Central memory CD8-positive, alpha-beta T cell (primary cell): ENCODE measurements at places on chromosomes 3 and 15.
A peak's percentile ranks its signal among the peaks of the same experiment; 100 is the strongest.

- no peaks in the 10 kb centered on the region for H3K27me3 ChIP-seq
- no peak for DNase-seq
- H3K4me1 ChIP-seq: peaks cover 14% of the 10 kb centered on the region
- no peak overlapping the region for H3K27ac ChIP-seq
Measured at GRCh38 chr3:56932866-56933265, 127.6 kb upstream of the SPATA12 start.

DNA sequence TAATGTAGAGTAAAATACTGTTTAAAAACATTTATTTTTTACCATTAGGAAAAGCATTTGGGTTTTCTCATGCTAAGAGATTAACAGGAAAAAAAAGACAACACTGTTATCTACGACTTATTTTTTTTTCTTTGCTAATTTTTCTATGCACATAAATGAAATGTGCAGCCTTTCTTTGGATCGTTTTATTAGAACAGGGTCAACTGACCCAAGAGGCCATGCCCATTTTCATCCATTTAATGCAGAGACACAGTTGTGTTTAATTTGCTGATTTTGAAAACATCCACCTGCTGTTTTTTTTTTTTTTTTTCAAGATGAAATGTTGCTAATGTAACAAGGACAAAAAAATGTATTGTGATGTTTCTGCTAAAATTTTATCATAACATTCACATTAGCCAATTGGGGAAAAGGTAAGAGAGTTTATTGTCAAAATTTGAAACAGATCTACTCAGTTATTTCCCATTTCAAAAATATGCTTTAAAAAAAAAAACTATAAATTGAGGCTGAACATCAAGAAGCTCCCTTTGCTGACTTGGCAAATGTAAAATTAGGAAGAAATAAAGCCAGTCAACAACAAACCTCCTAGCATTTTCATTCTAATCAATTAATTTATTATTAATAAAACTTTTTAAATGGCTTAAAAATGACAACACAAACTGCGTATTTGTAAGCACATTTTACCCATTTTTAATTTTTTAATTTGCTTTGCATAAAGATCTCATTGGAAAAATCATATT, 485.2 kb downstream of the ROBO2 start:
- no peaks in the 10 kb centered on the region for H3K4me1 ChIP-seq
- H3K36me3 ChIP-seq: no peaks in the 10 kb centered on the region
- no peak overlapping the region for H3K4me3 ChIP-seq
- no peak overlapping the region for H3K27ac ChIP-seq

DNA sequence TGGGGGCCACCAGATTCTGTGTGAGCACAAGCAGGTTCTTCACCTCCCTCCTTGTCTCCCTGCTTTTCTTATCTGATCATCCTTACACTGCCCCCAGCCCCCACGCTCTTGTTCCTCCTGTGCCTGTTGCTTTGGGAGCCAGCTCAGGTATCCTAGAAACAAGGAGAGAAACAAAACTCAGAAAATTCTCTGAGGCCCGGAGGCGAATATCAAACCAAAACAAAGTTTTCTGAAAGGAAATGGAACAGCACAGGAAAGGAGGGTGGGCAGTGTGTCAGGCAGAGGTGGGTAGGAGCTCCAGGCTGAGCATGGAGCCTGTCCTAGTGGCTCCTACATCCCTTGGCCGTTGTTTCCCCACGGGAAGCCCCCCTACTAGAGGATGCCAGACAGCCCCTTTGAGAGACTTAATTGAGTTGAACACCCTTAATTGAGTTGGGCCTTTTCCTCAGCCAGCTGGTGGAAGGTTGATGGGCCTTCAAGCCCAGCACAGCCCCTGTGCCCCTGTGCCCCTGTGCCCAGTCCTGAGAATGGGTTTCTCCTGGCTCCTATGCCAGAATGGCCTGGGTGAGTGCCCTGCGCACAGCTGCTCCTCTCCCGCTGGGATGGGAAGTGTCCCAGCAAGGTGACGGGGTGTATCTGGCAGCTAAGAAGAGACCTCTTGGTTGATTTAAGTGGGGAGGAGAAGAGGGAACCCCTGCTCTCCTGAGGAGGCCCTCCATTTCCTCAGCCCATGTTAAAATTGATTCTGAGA, 22.8 kb upstream of the JMJD7 start:
- H3K27ac ChIP-seq: no peak overlapping the region
- H3K36me3 ChIP-seq: peaks cover 9% of the 10 kb centered on the region
- peaks cover 8% of the 10 kb centered on the region for H3K4me1 ChIP-seq
- no peaks in the 10 kb centered on the region for H3K27me3 ChIP-seq
- no peak for DNase-seq

GRCh38 chr15:74631408-74631807, 15.8 kb downstream of the CLK3 start:
- peaks cover 7% of the 10 kb centered on the region for H3K4me1 ChIP-seq
- DNase-seq: no peak
- H3K36me3 ChIP-seq: peaks cover 27% of the 10 kb centered on the region
- H3K27me3 ChIP-seq: no peaks in the 10 kb centered on the region
- no peak overlapping the region for H3K27ac ChIP-seq

DNA sequence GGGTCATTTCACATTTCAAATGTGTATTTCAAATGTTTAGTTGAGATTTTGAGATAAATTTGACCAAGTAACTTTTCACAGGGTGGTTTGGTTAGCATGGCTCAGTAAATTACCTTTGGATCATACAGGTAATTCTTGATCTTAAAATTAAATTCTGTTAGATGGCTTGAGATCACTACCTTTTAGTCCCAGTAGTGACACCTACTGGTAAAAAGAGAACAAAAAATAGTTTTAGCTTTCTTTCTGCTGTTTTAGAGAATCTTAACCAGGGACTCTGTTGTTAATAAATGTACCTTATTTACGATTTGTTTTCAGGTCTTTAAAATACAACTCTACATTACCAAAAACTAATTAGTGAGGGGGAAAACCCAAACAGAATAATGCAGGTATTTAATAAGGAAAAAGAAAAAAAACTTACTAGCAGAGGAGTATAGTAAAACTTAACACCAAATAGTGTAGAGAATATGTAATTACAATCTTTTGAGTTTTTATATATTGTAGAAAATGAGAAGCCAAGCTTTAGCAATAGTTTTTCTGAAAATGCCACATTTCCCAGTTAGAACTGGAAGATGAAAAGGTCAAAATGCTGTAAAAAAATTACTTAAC, 620.3 kb upstream of the AGTR1 start:
- no peak overlapping the region for H3K27ac ChIP-seq
- no peaks in the 10 kb centered on the region for H3K27me3 ChIP-seq
- no peaks in the 10 kb centered on the region for H3K4me1 ChIP-seq
- H3K4me3 ChIP-seq: no peak overlapping the region

- H3K36me3 ChIP-seq: peaks cover 36% of the 10 kb centered on the region
- H3K4me1 ChIP-seq: no peaks in the 10 kb centered on the region
- no peak overlapping the region for H3K4me3 ChIP-seq
- DNase-seq: no peak
Measured at GRCh38 chr3:48747706-48748105, 30.7 kb upstream of the IP6K2 start.

- H3K4me3 ChIP-seq: peak overlapping the region; percentile 88
- H3K27me3 ChIP-seq: no peaks in the 10 kb centered on the region
- peaks cover 42% of the 10 kb centered on the region for H3K4me1 ChIP-seq
- DNase-seq: peak; percentile 23
- peak overlapping the region; percentile 78 for H3K27ac ChIP-seq
Measured at GRCh38 chr3:72997421-72997961, 880 bp downstream of the PPP4R2 start.

DNA sequence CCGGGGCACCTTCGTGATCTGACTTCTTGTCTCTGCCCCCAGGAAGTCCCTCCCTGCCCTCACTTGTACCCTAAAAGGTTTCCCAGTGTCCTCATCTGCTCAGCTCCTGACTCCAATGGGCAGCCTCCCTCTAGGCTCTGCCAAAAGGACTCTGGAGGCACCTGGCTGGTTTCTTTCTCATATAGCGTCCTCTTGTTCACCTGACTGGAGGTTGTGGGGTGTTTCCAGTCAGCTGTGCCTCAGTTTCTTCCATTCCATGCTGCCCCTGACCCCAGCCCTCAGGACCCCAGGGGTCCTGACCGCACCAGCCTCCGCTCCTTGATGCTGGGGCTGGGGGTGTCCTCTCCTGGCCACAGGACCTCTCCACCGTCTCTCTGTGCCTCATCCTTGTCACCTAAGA, 2.5 kb downstream of the PRR23E start:
- peaks cover 72% of the 10 kb centered on the region for H3K27me3 ChIP-seq
- no peak for DNase-seq
- no peaks in the 10 kb centered on the region for H3K4me1 ChIP-seq
- H3K27ac ChIP-seq: no peak overlapping the region
- no peak overlapping the region for H3K4me3 ChIP-seq
- no peaks in the 10 kb centered on the region for H3K36me3 ChIP-seq

- no peak overlapping the region for H3K27ac ChIP-seq
- H3K4me1 ChIP-seq: no peaks in the 10 kb centered on the region
Measured at GRCh38 chr3:7602297-7602696, 741.4 kb downstream of the GRM7 start.

DNA sequence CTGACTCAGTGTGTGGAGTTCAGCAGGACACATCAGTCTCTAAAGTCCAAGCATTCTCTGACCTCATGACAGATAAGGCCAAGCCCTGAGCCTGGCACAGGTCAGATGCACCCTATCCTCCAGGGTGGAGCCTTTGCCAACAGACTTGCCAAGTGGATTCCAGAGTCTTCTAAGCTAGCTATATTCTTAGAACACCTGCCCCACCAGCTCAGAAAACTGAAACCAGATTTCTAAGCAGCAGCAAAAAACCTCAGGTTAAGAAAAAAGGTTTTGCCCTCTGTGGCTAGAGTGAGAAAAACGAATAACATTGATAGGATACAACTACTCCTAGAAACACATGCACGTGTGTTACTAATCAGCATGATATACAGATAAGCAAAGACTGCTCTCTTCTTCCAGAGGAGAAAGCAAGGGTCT, 11.6 kb downstream of the RMDN3 start:
- H3K27me3 ChIP-seq: no peaks in the 10 kb centered on the region
- H3K4me1 ChIP-seq: peaks cover 29% of the 10 kb centered on the region
- H3K4me3 ChIP-seq: peak overlapping the region; percentile 51
- peaks cover 28% of the 10 kb centered on the region for H3K36me3 ChIP-seq
- H3K27ac ChIP-seq: peak overlapping the region; percentile 90
- no peak for DNase-seq

DNA sequence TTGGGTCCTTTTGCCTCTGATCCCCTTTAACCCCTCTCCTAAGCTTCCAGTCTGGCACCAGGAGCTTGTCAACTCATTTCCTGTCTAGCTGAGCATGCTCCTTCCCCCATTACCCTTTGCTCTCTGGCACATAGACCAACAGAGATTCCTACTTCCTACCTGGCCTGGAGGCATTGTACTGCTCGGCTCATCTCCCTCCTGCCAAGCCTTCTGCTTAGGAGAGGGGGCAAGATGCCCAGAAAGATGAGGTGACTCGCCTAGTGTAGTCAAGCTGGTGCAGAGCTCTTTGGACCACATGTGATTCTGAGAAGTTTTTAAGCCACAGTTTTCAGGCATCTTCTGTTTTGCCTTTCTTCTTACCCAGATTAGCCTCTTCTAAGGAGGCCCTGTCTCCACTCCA, 95.4 kb downstream of the ZNF621 start:
- H3K4me1 ChIP-seq: no peaks in the 10 kb centered on the region
- peaks cover 48% of the 10 kb centered on the region for H3K27me3 ChIP-seq
- no peak overlapping the region for H3K27ac ChIP-seq
- H3K36me3 ChIP-seq: no peaks in the 10 kb centered on the region
- no peak overlapping the region for H3K4me3 ChIP-seq

GRCh38 chr3:197753263-197753662, 3.6 kb downstream of the FYTTD1 start:
- no peak for DNase-seq
- H3K36me3 ChIP-seq: peaks cover 10% of the 10 kb centered on the region
- peak overlapping the region; percentile 86 for H3K27ac ChIP-seq
- no peaks in the 10 kb centered on the region for H3K27me3 ChIP-seq
- H3K4me1 ChIP-seq: peaks cover 52% of the 10 kb centered on the region

- no peaks in the 10 kb centered on the region for H3K4me1 ChIP-seq
- H3K27ac ChIP-seq: no peak overlapping the region
- H3K4me3 ChIP-seq: no peak overlapping the region
Measured at GRCh38 chr3:64104691-64105111, 81.4 kb upstream of the PSMD6 start.

- peaks cover 4% of the 10 kb centered on the region for H3K4me1 ChIP-seq
- H3K27ac ChIP-seq: no peak overlapping the region
- H3K4me3 ChIP-seq: no peak overlapping the region
- H3K27me3 ChIP-seq: peaks cover 5% of the 10 kb centered on the region
- no peaks in the 10 kb centered on the region for H3K36me3 ChIP-seq
Measured at GRCh38 chr3:72615776-72616175, 232.5 kb downstream of the SHQ1 start.

DNA sequence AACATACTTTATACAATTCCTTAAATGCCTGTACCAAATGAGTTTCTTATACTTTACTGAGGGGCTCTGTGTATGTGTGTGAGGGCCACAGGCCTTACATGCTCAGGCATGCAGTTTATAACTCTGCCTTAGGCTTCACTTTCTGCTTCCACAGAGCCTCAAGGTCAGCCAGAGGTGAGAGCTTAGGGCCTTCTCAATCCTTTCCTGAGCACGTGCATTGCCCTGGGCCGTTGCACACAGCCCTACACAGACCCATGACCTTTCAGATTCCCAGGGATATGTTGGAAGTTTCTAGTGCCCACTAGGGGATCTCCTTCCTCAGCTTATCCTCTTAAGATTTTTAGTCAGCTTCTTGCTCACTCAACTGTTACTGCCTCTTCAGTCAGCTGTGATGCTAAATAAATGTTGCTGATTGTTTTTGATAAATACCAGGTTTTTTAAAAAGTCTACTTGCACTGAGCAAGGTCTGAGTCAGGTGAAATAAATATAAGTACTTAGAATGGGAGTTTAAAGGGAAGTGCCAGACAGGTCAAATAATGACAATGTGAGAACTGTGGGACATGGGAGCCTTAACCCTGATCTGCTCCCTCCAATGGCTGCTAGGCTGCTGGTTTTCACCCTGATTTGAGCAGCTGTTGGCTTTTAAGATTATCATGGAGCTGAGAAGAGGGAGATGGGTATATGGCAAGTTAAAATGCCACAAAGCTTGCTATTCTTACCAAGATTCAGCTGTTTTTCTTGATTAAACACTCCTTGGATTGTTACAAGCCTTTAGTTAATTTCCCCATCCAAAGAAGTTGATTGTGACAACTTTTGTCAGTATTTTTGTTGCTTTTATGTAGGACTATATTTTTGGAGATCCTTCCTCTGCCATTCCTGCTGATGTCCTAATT, 169.5 kb downstream of the PLD1 start:
- no peaks in the 10 kb centered on the region for H3K36me3 ChIP-seq
- no peak for DNase-seq
- H3K27ac ChIP-seq: no peak overlapping the region
- no peak overlapping the region for H3K4me3 ChIP-seq
- H3K4me1 ChIP-seq: no peaks in the 10 kb centered on the region

- no peak overlapping the region for H3K27ac ChIP-seq
- no peak for DNase-seq
- H3K27me3 ChIP-seq: no peaks in the 10 kb centered on the region
- H3K4me1 ChIP-seq: no peaks in the 10 kb centered on the region
- H3K4me3 ChIP-seq: no peak overlapping the region
Measured at GRCh38 chr3:35675206-35675605, 35.9 kb downstream of the ARPP21 start.

- peaks cover 2% of the 10 kb centered on the region for H3K36me3 ChIP-seq
- H3K27ac ChIP-seq: no peak overlapping the region
- no peaks in the 10 kb centered on the region for H3K4me1 ChIP-seq
- no peak overlapping the region for H3K4me3 ChIP-seq
- no peaks in the 10 kb centered on the region for H3K27me3 ChIP-seq
- no peak for DNase-seq
Measured at GRCh38 chr15:35117543-35118265, 32.6 kb upstream of the NANOGP8 start.
